ENCODE measurements at places on chromosomes 13 and 19.

GRCh38 chr19:50387176-50387867 lies 3.2 kb downstream of the POLD1 start:
- DNase-seq, result no peak

GRCh38 chr13:36736119-36736726 lies 62.4 kb downstream of the SERTM1 start:
- peak; percentile 55 for DNase-seq

DNA sequence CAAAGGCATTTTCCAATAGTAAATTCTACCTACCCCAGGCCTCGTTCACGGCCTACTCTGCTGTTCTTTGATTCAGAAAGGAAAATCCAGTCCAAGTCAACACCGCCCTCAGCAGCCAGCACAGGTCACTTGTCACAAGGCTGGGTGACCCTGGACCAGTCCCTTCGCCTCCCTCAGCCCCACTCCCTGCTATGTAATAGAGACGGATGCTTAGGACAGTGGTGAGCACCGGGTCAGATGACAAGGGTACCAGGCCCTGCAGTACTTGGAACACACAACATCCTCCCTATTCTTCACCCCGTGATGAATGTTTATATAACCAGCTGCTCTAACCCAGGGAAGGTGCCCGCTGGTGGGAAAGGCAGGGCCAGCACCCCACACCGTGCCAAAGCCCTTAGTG lies 14.3 kb downstream of the LATS2 start:
- no peak for DNase-seq

DNA sequence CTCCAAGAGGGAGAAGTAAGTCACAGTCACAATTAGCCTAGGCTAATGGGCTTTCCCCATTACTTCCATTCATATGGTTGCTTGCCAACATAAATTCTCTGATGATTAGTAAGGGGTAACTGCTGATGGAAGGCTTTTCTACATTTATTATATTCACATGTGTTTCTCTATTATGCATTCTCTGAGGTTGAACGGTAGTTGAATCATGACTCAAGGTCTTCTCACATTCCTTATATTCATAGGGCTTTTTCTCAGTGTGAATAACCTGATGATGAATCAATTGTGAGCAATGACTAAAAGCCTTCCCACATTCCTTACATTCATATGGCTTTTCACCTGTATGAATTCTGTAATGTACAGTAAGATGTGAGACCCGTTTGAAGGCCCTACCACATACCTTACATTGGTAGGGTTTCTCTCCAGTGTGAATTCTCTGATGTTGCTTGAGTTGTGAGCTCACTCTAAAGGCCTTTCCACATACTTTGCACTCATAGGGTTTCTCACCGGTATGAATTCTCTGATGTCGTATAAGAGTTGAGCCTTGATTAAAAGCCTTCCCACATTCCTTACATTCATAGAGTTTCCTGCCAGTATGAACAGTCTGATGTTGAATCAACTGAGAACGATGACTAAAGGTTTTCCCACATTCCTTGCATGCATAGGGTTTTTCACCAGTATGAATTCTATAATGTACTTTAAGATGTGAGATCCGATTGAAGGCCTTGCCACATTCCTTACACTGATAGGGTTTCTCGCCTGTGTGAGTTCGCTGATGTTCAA lies 9.3 kb downstream of the ZNF582 start:
- DNase-seq, result peak; percentile 48

GRCh38 chr13:100148422-100148821 lies 59.5 kb downstream of the PCCA start:
- DNase-seq, result no peak

- peak; percentile 39 for DNase-seq
Observed at GRCh38 chr19:290372-291005, 714 bp downstream of the PLPP2 start.

- no peak for DNase-seq
Observed at GRCh38 chr13:58480061-58480460, 848.5 kb downstream of the PCDH17 start.

DNA sequence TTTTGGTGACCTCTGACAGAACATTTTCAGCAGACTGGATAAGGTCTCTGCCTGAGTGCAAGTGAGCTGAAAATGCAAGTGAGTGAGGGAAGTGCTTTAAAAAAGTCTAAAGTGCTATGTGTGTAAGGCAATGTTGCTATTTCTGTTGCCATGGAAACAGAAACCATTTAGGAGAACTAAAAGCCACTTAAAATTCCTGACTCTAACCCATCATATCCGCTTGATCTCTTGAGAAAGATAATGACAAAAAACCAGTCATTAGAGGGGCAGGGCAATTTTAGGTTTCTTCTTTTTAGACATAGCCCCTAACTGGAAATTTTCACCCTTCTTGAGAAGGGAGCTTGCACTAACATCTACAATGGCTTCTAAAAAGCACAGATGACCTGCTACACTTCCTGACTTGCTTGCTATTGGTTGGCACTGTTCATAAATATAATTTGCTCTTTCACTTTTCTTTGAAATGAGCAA lies at the start of gene CYSLTR2:
CYSLTR2 (plus strand) TSS at position 458 of the 468 bp plus-strand sequence. CDS start 52,889 bp downstream, outside the sequence.
- peak; percentile 11 for DNase-seq

- no peak for DNase-seq
Observed at GRCh38 chr19:39150807-39151600, 25.4 kb downstream of the PAK4 start.

DNA sequence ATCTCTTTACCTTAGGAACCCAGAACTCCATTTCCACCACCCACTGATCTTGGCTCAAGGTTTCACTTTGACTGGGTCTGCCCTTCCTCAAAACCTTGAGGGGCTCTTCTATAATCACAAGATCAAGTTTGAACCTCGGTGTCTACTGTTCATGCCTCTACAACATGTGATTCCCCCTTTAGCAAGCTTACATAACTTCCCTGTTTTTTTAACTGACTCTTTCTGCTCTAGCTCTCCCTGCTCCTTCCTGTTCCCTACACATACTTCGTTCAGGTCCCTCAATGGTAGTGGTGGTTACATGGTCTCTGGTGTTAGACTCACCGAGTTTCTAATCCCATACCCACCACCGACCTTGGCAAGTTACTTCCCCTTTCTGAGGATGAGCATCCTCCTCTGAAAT lies 26.7 kb downstream of the CEACAM8 start:
- no peak for DNase-seq

DNA sequence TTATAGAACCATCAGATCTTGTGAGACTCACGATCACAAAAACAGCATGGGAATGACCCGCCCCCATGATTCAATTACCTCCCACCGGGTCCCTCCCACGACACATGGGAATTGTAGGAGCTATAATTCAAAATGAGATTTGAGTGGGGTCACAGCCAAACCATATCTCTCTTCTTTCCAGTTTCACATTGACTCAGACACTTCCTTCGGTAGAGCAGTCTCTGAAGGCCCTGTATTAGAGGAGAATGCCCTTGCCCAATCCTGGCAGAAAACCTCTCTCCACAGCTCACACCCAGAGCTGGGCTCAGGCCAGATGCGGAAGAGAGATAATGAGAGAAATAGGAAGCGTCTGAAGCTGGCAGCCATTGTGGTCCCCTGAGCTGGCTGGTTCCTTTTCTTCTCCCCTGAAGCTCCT lies 72.4 kb upstream of the CLDN10 start:
- no peak for DNase-seq

Data from fibroblast of skin of back (primary cell).